ENCODE measurements at places on chromosomes 3 and 15.

DNA sequence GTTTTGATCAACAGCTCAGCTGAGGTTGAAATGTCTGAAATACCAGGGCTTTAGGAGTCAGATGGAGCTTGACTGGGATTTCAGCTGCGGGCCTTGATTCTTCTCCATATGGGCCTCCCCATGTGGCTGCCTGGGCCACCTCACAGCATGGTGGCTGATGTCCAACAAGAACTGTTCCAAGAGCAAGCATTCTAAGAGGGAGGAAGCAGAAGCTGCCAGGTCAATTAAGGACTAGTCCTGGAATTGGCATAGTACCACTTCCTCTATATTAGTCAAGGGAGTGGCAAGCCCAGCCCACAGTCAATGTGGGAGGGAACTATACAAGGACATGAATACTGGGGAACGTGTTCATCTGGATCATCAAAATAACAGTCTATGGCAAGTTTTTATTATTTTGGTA is 181.7 kb upstream of the ANKRD28 start:
- DNase-seq = no peak

DNA sequence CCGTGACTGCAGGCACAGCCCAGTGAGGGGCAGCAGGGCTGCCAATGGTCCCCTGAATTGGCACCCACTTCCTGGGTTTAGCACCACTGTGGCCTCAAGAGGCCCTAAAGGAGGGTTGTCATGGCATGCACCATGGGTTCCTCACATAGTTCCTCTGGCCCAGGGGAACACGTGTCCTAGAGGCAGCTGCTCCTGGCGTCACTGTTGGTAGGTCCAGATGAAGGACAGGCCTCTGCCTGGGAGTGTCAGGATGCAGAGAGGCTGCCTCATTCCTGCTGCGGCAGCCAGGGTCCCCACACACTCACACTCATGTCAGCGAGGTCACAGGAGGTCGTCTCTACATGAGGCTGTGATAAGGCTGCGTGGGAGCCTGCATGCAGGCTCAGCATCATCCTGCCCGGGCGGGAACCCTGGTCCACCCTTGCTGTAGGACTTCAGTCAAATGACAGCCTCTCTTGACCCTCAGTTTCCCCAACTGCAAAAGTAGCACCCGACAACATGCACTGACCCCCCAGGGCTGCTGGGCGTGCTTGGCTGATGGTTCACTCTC is 26.1 kb upstream of the SFMBT1 start:
- DNase-seq = no peak

DNA sequence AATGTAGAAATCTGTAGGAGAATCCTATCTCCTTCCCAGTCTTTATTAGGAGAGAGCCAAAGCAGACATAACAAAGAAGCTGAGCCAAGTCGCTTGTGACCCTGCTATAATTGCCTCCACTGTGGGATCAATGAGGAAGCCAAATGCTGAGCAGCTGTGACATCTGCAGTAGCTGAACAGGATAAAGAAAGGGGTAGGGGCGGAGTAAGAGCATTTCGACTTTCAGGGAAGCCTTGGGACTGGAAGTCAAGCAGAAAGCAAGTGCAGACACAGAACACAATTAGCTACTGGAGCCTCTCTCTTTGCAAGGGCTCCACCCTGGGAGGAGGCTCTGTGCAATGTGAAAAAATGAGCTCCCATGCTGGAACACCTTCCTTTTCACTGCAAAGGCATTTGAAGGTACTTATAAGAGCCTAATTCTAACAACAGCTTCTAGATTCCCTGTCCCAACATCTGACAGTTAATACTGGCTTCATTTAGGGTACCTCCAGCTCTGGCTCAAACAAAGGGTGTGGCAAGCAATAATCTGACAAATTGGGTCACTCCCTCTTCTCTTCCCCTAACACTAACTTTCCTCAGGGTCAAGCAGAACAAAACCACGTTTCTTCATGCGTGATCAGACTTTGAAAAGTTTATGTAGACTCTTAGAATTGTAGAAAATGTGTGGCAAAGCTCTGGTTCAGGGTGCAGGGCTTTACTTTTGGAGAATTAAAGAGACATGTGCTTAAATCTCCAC is 166.4 kb downstream of the CADPS start:
- DNase-seq = no peak

GRCh38 chr15:26146202-26146601 is 283.1 kb upstream of the ATP10A start:
- DNase-seq = no peak

- DNase-seq = no peak
Measured at GRCh38 chr3:51622868-51623267, 48.2 kb upstream of the TEX264 start.

- no peak for DNase-seq
Measured at GRCh38 chr3:151684094-151684493, 49.6 kb upstream of the AADACL2 start.

- no peak for DNase-seq
Measured at GRCh38 chr3:196842567-196843434, 24.9 kb upstream of the SENP5 start.

DNA sequence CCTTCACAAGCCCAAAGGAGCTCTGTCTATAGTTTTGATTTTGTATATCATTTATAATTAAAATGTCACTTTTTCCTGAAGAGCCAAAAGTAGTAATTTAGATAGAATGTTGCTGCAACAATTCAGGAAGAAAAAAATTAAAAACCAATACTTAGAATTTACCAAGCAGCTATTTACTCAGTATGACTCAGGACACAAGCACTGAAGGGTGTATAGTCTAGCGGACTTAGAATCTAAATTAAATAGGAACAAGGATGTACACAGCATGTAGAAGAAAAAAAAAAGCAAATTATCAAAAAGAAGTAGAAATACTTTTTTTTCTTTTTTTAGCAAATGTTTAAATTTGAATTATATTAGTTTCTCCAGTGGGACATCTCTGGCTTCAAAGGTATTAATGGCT is 31.6 kb downstream of the PGBD4 start:
- no peak for DNase-seq

DNA sequence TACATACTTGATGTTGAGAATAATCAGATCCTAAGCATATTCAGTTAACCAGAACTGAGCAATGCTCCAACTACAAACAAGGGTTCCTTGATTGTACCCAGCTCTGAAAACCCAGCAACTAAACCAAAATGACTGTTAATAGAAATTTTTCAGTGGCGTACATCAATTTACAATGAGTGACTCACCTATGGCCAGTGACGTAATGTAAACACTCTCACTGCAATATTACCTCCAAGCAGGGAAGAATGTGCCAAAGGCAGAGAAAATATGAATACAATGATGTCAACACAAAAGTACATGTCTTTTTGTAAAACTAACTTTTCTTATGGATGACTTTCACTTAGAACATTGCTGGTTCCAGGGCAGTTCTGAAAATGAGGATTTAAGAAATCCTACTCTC is 611.3 kb downstream of the EDEM1 start:
- no peak for DNase-seq

- no peak for DNase-seq
Measured at GRCh38 chr3:163768048-163768447, 1310.2 kb downstream of the SI start.

GRCh38 chr3:174278094-174278493 is 581.0 kb upstream of the NAALADL2 start:
- DNase-seq = no peak

DNA sequence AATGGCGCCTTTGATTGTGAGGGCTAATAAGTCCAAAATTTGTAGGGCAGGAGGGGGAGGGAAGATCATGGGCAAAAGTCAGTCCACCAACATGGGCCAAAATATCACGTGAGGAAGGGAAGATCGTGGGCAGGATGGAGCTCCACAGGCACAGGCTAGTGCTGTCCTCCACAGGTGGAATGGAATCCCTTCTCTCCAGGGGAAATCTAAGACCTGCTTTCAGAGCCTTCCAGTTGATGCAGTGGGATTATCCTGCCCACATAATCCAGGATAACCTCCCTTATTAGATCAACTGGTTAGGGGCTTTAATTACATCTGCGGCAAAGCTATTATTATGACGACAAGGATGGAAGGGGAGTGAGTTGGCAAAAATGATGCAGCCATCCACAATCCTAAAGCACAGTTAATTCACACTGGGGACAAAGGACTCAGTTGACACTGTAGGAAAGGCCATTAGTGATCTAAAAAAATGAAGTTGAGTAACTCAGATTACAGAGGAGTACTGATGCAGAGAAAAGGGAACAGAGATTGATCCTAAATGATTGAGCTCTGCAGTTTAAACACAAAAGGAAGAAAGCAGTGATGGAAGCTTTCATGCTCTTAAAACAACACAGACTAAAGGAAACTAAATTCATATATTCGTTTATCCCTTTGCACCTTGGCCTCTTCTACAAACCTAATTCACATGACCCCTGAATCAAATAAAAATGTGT is 159.8 kb downstream of the AKAP13 start:
- no peak for DNase-seq

DNA sequence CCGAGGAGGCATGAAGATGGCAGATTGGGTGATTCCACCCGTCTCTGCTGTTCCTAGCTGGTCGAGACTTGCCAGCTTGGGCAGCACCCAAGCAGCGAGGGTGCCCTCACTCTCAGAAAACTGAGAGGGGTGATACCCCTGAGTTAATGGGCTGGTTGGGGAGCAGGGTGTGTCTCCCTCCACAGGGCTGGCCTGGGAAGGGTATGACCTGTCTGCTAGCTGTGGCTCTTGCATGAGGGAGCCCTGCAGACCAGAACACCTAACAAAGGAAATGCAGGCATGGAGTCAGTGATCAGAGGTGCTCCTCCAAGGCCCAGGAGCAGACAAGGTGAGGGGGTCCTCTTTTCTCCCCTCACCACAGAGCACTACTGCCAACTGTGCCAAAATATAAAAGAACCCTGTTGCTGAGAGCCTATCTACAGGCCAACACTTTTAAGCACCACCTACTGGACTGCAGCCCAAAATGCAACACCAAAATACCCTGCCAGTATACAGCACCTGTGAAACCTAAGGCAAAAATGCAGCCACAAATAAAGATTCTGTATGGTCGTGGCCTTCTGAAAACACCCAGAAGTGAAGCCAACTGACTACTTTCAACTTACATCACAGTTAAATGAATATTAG is 35.8 kb upstream of the PPM1L start:
- DNase-seq = no peak

DNA sequence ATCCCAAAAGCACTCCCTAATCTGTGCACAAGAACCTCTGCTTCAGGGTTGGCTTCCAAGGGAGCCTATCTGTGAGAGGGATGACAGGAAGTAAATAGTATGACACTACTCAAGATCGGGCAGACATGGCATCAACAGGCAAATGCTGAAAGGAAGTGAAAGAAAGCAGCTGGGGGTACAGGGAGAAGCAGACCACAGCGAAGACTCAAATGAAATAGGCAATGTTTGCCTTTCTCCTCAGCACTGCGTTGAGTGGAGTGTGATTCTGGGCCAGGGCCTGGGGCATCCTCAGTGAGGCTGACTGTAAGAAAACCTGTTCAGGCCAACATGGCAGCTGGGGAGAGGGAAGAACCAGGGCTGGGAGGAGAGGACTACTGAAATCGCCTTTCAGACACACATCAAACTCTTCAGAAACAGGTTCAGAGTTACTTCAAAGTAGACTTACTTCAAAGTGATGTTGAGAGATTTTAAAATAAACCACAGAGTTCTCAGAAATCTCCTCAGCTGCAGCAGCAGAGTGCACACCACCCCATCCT is 96.6 kb downstream of the SLC9A9 start:
- peak; percentile 6 for DNase-seq

DNA sequence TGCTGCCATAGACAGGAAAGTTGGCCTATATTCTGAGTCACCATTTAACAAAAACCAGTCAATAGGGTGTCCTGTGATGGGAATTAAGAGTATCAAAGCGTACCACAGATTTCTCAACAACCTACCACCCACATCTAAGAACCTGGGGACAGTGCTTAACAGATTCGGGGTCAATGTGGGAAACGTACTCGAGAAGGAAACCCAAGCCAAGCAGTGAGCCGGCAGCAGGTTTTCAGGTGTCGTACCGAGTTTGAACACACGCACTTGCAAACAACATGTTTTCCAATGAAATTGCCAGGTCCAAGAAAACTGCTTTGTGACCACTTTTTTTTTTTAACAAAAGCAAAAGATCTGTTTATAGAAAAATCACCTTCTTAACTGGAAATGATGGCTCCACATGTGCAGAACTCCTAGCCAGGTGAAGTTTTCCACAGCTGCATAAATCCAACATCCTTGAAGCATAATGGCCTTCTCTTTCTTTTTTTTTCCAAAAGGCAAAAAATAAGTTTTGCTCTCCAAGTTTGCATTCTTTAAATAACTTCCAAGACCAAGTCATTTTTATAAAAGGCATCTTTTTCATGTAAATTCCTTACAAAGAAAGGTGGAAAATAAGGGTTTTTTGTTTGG is 45.7 kb downstream of the ADAMTS17 start:
- DNase-seq = no peak

GRCh38 chr3:185332026-185332735 is 30.8 kb upstream of the MAP3K13 start:
- no peak for DNase-seq

DNA sequence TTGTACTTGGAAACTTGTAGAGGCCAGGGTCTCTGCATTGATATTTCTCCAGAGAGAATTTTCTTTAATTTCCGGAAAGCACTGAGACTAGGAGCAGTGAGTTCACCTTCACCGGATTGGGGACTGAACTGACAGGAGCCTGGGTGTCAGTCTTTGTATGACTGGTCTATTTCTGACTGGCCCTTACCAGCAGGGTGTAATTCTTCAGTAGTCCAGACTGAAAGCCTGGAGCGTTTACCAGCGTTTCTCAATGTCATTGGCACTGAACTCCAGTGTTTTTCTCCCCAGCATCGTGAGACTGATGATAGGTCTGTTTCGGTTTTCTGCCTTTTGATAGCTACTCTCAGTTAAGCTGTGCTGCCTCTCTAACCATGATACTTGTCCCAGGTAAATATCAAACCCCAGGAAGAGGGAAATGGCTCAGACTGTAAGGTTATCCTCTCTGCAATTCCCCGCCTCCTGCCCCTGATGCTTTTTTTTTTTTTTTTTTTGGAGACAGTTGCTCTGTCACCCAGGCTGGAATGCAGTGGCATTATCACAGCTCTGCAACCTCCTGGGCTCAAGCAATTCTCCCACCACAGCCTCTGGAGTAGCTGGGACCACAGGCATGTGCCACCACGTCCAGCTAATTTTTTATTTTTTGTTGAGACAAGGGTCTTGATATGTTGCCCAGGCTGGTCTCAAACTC is 103.6 kb downstream of the CACNA2D3 start:
- no peak for DNase-seq

DNA sequence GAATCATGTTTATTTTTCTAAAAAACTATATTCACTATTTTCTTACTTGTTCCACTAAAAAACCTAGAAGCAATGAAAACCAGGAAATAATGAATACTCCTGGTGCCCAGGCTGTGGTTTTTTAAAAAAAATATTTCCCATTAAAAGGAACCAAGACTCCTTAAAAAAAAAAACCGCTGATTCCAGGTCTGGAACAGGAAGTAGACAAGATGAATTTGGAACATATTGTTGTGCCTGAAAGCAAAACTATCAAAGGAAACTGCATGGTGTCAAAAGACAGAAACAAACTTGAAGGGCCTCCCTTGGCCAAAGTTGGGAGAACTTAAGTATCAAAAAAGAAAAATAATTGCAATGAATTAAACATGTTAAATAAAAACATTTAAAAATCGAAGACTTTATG is 245.3 kb upstream of the P2RY1 start:
- DNase-seq = no peak

DNA sequence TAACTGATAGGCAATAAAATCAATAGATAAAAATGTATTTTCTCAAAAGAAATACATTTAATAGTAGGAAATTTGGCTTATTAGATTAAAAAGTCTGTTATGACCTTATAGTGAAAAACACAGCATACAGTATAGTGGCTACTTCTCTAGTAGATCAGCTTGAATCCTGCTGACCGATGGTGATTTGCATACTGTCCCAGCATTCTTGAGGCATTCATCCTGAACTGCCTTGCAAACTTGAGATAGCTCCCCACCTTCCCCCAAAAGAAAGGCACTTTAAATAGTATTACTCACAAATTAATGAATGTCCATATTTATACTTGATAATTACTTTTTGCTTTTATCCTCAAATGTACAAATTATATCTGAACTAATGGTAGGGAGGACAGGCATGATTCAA is 6.7 kb downstream of the CHMP2B start:
- no peak for DNase-seq

Data from CD4-positive, alpha-beta T cell treated with Interferon alpha-2 for 1 hour (primary cell).